ENCODE measurements at places on chromosomes 3 and 15.

DNA sequence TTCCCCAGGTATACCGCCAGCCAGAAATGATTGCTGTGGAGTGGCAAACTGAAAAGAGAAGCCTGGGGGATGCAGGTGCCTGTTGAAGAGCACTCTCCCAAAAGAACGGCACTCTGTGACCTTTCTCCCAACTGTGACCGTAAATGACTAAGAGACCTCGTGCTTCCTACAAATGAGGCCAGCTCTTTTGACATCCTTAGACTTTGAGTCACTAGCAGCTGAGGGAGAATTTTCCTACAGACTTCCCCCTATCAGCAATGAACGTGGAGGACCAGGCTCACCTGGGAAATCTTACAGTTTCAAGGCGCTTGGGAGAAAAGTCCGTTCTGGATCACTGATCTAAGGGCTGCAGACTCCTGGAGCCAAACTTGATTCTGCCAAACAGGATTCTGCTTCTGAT, 8.6 kb downstream of the AQP9 start:
- no peak for DNase-seq

DNA sequence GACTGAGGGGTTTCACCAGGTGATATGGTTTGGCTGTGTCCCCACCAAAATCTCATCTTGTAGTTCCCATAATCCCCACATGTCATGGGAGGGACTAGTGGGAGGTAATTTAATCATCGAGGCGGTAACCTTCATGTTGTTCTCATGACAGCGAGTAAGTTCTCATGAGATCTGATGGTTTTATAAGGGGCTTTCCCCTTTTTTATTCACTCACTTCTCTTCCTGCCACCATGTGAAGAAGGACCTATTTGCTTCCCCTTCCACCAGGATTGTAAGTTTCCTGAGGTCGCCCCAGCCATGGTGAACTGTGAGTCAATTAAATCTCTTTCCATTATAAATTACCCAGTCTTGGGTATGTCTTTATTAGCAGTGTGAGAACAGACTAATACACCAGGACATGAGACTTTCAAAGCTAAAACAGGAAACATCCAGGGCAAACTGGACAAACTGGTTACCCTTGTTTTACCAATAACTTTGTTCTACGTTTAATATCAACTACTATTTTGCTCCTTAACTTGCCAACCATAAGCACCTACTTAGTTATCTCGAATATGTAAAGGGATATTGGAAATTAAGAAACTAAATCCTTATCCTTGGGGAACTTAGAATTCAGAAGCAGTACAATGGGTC, 98.2 kb downstream of the MYH15 start:
- DNase-seq, result no peak

GRCh38 chr3:33799202-33799551, 747 bp downstream of the PDCD6IP start:
- DNase-seq, result no peak

DNA sequence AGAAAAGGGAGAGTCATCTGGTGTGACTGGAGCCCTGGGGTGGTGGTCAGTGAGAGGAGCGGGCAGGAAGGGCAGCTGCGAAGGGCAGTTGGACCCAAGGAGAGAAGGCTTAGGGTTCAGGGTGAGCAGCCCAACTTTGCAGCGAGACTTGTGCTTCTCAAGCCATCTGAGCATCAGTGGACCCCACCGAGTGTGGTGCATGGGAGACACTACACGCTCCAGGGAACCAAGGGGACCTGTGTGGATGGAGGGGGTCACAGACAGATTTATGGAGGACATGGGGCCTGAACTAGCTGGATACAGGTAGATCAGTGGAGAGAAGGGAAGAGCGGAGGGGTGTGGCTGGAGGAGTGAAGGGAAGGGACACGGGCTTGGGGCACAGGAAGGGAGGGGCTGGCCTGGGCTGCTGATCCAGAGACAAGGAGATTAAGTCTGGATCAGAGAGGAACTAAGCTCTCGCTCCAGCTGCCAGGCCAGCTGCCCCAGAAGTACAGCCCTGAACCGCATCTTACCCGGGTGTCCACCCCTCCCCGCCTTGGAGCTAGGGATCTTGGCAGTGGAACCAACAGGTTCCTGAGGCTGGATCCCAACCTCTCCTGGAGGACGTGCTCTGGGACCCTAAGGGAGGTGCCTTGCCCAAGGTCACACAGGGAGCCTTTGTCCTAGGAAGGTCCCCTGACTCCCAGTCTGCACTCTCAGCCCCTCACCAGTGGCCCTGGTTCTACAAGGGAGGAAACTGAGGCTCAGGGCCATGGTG, 120.5 kb downstream of the CORO2B start:
- no peak for DNase-seq

DNA sequence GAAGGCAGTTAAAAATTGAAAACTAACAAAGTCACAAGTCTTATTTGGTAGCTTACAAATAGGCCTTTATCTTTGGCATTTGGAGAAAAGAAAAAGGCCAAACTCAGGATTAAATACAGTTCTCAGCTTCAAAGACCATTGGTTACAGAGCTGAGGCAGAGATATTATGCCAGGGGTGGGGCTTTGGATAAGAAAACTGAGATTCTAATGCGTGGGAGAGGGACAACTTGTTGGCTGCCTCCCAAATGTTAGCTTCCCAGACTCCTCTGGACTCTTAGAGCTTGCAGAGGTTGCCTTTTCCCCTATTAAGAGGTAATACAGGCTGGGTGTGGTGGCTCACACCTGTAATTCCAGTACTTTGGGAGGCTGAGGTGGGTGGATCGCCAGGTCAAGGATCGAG, 231.8 kb downstream of the SQOR start:
- no peak for DNase-seq

- no peak for DNase-seq
Measured at GRCh38 chr3:179083977-179084376, 12.4 kb upstream of the ZMAT3 start.

DNA sequence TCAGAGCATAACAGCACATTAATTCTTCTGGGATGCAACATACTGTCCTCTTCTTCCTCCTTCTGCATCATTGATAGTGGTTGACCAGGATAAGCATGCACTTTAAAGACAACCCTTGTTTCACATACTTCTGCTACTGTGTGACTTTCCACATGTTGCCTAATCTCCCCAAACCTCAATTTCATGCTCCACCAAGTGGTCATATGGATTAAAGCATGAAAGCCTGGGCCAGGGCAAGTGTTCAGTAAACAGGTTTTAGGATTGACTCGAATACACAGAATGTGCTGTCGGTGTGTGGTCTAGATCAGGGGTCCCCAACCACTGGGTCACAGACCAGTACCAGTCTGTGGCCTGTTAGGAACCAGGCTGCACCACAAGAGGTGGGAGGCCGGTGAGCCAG, 22.5 kb upstream of the BFSP2 start:
- peak; percentile 40 for DNase-seq

DNA sequence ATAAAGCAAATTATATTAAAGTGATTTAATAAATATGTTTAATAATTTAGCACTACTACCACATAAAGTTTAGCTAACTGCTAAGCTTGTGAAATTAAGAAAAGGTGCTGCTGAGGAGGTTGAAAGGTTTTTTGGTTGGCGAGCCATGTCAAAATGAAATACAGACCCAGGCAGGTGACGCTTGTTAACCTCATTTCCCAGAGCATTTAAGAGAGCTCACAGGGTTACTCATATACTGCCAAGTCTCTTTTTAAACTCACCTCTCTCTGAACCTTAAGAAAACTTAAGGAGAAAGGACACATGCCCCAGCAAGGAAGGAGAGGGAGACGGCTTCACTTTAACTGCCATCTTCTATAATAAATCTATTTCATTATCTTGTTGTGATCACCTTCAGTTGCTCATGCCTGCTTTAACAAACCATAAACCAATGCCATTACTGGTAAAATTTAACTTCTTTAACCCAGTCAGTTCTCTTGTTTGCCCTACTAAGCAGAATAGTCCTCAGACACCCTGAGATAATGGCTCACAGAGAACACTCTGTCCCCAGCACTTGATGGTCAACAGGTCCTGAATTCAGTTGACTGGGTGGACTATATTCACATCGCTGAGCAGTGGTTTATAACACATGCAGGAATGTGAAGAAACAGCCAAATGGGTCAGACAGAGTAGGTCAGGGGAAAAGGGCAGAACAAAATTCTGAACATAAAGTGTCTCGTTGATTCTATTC, 540.1 kb downstream of the UNC13C start:
- DNase-seq, result no peak

DNA sequence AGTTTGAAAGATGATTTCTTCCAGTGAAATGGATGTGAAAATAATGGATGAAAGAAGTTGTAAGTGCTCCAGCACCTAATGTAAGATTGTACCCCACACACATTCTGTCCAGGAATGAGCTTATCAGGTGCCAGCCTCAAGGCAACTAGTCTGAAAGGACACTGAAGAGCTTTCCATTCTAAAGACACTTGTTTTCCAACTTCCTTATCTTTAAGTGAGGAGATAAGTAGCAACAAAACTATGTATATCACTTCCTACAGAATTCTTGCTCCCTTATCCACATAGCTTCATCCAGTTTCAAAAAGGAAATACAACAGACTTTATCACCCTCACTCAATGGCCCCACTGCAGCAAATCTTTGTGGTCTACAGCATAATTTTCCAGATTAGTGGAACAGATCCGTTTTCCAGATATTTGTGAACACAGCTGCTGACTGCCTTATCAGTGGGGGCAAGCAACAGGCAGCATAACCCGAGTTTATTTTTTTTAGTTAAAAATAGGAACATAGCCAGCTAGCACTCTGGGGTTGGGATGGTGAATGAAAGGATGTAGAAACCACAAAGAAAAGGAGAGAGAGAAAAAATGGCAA, 60.6 kb downstream of the CD200R1L start:
- DNase-seq, result no peak

- no peak for DNase-seq
Measured at GRCh38 chr15:41504751-41505492, 8.7 kb downstream of the LTK start.

DNA sequence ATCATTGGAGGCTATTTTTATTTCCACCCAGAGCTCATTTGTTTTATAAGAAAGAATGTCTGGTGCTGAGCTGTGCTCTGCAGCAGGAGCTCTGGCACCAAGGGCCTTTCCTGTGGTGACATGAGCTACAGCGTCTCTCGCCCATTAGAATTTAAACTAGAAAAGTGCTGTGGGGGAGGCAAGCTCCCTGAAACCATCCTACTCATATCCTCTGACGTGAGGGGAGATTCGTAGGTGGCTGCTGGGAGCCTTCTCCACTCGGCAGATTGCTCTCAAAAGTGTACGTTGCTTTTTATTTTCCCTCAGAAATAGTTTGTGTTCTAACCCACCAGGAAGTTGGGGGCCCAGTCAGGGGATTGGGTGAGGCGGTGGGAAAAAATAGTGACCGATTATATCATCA, 76.3 kb upstream of the ARHGEF3 start:
- DNase-seq, result no peak

GRCh38 chr3:47803480-47804025, 615 bp downstream of the DHX30 start:
- DNase-seq, result no peak

GRCh38 chr3:43190670-43191069, 84.8 kb upstream of the POMGNT2 start:
- DNase-seq, result peak; percentile 35

DNA sequence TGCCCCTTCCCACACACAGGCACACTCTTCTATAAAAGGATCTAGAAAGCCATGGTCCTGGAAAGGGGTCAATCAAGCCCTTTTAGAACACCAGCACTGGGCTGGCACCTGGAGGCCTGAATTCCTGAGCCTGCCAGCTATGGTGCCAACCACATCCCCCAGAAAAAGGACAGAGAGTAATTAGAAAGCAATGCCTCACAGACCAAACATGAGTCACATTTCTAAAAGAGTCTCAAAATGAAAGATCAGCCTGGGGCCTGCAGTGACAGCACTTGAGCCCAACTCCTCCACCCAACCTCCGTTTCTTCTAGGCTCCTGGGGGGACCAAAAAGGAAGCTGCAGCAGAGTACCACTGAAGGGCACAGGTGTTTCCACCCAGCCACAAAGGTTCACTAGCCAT, 14.1 kb downstream of the MYLK start:
- no peak for DNase-seq

DNA sequence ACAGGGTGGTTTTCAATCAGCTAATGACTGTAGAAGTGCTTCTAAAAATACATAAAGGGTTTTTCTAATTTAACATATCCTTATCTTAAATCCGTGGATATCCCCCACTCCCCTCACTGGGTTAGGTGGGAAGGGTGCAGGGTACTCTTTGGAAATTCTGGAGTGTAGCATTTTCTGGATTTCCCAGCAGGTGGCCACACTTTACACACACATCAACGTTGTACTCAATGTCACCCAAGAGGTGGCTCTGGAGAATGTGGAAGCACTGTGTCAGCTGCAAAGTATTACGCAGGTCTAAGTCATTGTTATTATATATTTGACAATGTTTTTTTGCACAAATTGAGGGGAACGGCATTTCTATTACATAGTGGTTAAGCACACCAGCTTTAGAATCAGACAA, 168.8 kb downstream of the CHDH start:
- DNase-seq, result no peak

GRCh38 chr3:57135964-57136719, 29.0 kb downstream of the IL17RD start:
- no peak for DNase-seq

GRCh38 chr3:2661078-2661477, 449.1 kb downstream of the IL5RA start:
- DNase-seq, result no peak

Data from amniotic stem cell (primary cell).